ENCODE measurements at places on chromosomes 13 and 19.

GRCh38 chr13:34312578-34312977 is 494.6 kb downstream of the RFC3 start:
- DNase-seq, result no peak

DNA sequence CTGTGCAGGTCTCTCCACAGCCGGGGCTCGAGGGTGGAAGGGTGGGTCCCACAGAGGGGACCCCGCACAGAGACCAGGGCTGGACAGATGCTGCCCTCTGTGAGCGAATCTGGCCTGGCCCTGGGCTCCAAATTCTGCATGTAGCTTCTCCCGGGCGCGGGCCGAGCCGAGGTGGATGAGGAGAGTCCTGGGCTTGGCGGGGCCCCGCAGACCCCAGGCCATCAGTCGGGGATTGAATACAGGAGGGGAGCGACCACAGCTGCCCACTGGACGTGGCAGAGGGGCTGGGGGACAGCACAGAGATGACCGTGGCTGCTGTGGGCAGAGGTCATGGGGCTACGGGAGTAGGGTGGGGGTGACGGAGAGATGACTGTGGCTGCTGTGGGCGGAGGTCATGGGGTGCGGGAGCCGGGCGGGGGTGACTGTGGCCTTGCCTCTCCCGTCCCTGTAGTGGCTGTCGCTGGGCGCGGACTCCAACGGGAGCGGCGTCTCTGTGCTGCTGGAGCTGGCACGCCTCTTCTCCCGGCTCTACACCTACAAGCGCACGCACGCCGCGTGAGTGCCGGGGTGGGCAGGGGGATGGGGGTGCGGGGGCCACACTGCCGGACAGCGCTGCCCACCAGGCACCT is 15.5 kb downstream of the NCLN start:
- no peak for DNase-seq

GRCh38 chr19:30556230-30556711 is 184.1 kb downstream of the ZNF536 start:
- peak; percentile 12 for DNase-seq

DNA sequence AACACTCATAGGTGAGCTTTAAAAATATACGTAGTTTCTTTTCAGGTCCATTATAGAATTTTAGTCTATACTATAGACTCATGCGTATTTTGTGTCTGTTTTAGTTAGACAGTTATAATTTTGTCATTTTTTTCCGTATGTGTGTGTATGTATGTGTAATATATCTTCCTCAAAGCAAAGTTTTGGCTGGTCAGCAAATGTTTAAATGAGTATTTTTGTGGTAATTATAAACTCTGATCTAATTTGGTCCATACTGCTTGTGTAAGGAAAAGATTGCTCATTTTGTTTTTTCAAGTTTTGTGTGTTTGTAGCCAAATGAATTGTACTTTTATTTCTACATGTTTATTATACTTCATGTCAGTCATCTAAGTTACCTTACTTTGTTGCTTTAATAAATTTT is 20.5 kb downstream of the KCTD4 start:
- no peak for DNase-seq

DNA sequence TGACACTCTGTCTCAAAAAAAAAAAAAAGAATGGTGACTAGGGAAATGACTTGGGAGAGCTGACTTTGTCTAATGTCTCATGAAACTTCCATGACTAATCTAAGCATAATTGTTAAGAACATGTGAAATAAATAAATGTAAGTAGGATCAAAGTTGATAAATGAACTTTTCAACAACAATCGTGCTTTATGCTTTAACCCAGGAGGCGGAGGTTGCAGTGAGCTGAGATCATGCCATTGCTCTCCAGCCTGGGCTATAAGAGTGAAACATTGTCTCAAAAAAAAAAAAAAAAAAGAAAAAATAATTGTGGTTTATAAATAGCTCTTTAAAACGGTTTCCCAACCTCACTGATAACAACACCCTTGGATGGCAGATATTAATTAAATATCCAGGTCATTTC is 12.9 kb upstream of the AKT2 start:
- no peak for DNase-seq

GRCh38 chr19:18626906-18627305 is 9.9 kb upstream of the KLHL26 start:
- DNase-seq, result no peak

DNA sequence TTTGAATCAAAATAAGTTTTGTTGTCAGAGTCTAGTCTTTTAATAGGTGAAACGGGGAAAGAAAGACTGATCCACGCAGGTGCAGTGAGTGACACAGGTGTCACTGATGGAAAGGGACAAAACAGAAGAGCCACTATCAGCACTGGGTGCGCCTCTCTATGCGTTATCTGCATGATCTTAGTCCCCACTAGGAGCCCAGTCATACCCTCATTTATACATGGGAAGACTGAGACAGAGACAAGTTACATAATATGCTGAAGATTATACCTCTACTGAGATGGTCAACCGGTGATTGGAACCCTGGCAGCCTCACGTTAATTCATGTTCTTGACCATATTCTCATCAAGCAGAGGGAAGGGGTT is 3.4 kb downstream of the LRCH1 start:
- no peak for DNase-seq

GRCh38 chr13:45691251-45691650 is 10.9 kb upstream of the CBY2 start:
- no peak for DNase-seq

- no peak for DNase-seq
Observed at GRCh38 chr19:52140032-52140710, 433 bp upstream of the ZNF616 start.

DNA sequence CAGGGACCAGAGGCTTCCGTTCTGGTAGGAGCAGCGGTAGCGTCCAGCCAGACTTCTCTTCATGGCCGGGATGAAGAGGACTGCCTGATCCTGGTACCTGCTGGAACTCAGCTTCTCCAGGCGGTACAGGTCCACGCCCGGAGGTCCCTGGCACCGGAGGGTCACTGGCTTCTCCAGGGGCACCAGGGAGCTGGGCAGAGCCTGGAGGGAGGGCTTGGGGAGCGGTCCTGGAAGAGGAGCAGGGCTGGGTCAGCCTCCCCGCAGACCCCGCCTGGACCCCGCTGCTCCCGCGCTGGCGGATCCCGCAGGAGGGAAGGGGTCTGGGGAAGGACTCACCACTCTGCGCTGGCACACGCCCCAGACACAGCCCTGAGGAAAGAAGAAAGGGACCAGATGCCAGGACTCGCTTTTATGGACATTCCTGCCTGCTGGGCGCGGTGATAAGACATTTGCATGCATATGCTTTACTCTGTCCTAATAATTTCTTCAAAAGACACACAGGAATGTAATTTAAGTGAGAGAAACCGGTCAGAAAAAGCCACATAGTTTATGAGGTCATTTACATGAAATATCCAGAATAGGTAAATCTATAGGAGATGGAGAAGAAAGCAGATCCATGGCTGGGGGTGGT is 5.8 kb downstream of the GP6 start:
- DNase-seq, result no peak

- no peak for DNase-seq
Observed at GRCh38 chr19:28569132-28570131, 643.5 kb downstream of the UQCRFS1 start.

DNA sequence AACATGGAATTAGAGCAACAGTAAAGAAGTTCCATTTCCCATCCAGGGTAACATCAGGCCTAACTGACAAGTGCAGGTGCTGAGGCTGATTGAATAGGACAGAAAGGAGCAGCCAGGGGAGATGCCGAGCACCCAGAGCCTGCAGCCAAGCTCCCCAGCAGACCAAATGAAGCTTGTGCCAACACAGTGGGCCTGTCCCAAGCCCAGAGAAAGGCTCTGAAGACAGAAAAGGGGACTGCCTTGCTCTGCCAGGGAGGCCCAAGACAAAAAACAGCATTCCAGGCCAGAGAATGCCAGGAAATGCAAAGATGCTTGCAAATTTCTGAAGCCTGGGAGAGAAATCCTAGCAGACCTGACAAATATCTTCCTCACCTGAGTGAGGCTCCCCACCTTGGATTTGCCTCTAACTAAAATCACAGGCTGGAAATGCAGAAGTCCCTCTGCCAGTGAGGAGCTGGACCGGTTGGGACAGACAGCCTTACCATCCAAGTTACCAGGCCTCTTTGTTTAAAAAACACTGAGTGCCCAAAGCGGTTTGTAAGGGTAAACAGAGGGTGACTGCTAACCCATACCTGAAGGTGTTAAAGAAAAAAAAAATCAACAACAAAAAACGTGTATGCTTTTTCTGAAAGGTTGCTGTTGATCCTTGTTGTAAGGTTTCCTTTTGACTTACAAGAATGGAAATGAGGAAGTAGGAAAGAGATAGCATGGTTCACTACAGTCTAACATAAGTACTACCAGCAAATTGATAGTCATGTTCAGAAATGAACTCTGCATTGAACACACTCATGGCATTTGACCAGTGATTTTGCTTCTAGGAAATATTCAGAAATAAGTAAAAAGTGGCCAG is 11.8 kb upstream of the HMGB1 start:
- no peak for DNase-seq

DNA sequence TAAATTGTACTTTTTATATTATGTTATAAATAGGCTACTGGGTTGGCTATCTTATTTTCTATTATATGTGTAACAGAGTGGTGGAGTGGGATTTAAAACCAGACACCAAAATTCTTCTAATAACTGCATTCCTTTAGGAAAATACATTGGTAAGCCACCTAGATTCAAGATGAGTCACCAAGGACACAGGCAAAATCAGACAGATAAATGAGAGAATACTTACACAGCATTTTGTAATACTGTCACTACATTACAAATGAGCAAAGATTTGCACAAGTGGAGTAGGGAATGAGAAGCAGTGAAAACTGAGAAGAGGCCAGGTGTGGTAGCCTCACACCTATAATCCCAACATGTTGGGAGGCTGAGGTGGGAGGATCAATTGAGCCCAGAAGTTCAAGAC is 6.2 kb upstream of the SPART start:
- no peak for DNase-seq

DNA sequence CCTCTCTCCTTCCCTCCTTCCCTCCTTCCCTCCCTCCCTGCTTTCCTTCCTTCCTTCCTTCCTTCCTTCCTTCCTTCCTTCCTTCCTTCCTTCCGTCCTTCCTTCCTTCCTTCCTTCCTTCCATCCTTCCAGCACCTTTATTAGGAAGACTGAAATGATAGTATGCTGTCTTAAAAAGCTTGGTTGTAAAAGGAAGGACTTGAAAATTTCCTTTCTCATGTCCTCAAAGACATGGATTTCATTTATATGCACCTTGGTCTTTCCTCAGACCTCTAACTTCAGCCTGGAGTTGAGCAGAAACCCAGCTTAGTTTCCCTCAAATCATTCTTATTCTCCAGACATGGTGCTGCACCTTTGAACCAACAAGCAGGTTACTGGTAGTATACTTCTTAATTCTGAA is 141.7 kb downstream of the GPC6 start:
- DNase-seq, result no peak

DNA sequence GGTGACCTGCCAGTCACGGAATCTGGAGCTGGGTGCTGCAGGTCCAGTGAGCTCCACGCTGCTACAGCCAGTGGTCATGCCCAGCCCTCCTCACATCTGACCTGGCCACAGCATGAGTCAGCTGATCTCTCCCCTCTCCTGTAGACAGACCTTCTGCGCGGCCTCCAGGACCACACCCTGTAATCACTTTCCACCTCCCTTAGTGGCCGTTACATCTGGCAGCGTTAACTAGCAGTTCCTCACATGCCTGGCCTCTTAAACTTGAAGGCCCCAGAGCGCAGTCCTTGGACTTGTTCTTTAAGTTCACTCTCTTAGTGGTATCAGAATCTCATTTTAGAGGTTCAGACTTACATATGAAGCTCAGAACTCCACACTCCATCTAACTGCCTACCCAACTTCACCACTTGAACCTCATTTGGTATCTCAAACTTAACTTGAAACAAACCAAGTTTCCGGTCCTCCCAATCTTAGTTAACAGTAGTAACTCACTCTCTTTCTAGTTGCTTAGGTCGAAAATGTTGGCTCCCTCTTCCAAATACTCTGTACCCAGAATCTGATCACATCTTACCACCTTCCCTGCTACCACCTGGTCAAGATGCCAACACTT is 22.7 kb downstream of the MIPEP start:
- DNase-seq, result no peak

DNA sequence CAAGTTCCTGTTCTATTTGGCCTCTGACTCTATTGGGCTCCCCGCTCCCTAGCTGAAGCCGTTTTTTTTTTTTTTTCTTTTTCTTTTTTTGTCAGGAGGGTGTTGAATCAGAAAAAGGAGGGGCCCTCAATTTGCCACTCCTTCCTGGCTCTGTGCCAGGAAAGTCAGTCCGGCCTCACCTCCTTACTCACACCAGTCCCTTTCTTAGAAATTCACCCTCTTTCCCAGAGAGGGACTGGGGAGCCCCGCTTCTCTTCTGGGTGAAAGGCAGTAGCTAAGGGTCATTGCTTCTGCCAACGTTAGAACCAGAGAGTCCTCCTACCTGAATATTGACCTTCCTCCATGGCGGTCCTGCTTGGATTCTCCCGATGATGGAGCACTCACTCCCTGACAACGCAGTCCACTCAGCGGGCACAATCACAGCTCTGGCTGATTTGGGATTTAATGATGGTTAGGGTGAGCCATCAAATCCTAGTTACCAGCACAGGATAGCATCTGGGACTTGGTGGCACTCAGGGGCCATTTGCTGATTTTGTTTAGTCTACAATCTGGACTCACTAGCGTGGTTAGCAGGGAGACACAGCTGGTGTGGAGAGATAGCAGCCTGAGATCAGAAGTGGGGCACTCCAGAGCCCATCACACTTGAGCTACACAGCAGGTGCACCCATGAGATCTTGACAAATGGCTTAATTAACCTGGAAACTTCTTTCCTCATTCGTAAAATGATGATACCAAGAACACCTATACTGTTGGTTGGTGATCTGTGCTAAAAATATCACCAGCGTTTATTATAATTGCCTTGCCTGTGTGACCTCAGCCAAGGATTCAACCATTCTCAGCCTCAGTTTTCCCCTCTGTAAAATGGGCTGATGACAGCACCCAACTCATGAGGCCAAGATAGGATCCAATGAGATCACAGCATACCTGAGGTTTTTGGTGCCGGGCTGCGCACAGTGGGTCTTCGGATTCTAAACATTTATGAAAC is 2.2 kb downstream of the FCER2 start:
- DNase-seq, result no peak

GRCh38 chr13:64871742-64872141 is 2358.4 kb downstream of the PCDH9 start:
- no peak for DNase-seq

GRCh38 chr13:47133011-47133445 is 236.2 kb upstream of the HTR2A start:
- no peak for DNase-seq

DNA sequence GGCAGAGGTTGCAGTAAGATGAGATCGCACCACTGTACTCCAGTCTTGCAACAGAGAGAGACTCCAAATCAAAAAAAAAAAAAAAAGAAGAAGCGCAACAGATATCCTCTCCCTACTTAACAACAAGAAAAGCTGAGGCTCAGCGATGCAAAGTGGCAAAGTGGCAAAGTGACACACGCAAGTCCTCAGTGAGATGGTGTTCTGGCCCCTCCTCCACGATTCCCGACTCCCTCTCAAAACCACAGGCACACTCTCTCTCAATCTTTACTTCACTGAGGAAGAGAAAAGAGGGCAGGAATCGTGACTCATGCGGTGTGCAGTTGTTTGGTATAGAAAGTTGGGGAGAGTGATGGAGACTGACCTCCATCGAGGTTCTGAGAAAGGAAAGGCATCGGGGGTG is 12.6 kb downstream of the FFAR2 start:
- DNase-seq, result no peak
